ENCODE measurements at places on chromosomes 13 and 19.

DNA sequence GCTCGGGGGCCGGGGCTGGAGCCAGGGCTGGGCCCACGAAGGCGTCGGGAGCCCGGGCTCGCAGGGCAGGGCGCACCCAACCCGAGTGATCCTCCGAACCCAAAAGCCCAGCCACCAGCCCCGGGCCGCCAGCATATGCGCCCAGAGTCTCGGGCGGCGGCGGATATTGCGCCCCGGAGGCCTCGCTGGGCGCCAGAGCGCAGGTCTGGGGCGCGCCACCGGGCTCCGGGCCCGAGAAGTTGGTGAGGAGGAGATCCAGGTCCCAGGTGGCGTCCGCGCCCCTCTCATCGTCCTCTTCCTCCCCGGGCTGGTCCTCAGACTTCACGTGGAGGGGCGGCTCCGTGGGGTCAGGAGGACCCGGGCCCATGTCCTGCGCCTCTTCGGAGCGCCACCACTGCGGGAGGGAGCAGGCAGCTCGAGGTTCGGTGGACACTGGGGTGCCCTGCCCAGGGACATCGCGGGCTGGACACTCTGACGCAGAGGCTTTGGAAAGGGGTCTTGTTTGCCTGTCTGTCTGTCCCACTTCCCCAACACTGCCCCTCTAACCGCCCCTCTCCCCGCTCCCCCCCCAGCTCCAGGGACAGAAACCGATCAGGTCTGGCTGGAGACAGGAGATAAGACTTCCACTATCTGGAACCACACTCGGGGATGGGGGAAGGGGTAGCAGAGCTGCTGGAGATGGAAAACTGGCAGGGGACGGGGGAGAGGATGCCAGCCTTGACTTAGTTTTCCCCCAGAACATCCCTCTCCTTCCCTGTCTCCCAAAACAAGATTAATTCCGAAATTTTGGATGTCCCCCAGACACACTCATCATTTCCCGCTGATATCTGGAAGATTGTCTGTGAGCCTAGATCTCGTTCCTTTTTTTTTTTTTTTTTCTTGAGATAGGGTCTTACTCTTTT lies 1.0 kb downstream of the KLF1 start:
- DNase-seq = no peak

GRCh38 chr19:31064491-31064890 lies 284.7 kb downstream of the TSHZ3 start:
- no peak for DNase-seq

- DNase-seq = no peak
Measured at GRCh38 chr19:40507892-40508291, 41.1 kb downstream of the SPTBN4 start.

GRCh38 chr13:95234242-95234641 lies 67.0 kb downstream of the ABCC4 start:
- no peak for DNase-seq

GRCh38 chr19:16159655-16160054 lies 13.7 kb downstream of the CIB3 start:
- DNase-seq = no peak

DNA sequence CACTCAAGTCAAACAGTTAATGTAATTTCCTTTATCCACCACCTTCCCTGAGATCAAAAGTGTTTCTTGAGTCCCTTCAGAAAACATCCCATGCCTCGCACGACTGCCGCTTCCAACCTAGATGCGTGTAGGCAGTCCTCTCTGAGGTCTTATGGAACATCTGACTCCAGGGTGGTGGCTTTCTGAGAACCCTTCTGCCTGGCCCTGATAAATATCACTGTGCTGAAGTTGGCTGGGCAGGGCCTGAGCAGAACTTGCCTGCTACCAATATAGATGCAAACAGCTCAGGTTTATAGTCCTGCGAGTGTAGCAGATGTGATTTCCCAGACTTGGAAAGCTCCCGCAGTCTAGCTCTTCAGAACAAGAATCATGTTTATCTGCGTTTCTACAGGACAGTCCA lies 61.1 kb upstream of the GPR12 start:
- no peak for DNase-seq

DNA sequence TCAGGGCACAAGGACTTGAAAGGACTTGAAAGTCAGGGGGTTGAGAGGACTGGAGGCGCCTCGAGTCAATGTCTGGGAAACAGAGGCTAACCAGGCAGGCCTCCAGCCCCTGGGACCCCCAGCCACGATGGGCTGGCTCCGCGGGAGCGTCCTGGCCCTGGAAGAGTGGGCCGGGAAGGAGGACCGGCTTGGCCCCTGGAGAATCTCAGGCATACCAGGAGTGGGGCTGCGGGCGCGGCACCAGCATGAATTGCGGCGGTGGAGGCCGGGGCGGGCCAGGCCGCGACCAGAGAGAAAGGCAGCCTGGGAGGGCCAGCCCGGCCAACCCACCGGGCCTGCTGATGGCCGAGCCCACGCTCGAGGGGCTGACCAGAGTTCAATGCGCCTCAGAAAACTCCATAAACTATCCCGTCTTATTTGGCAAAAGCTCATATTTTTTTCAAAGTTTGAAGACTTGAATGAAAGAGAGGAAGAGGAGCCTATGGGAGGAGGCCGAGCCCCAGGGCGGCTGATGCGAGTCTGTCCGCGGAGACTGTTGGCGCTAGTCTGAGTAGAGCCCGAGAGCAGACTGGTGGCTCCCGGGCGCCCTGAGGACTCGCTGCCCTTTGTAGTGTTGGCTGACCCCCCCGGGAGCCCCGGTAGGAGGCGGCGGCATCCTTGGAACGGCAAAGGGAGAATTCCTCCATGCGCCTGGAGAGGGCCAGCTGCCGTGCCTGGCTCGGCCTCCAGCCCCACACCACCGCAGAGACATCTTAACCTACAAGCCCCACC lies 68.0 kb downstream of the MLLT1 start:
- DNase-seq = no peak

- no peak for DNase-seq
Measured at GRCh38 chr19:31586282-31586681, 237.0 kb upstream of the TSHZ3 start.

DNA sequence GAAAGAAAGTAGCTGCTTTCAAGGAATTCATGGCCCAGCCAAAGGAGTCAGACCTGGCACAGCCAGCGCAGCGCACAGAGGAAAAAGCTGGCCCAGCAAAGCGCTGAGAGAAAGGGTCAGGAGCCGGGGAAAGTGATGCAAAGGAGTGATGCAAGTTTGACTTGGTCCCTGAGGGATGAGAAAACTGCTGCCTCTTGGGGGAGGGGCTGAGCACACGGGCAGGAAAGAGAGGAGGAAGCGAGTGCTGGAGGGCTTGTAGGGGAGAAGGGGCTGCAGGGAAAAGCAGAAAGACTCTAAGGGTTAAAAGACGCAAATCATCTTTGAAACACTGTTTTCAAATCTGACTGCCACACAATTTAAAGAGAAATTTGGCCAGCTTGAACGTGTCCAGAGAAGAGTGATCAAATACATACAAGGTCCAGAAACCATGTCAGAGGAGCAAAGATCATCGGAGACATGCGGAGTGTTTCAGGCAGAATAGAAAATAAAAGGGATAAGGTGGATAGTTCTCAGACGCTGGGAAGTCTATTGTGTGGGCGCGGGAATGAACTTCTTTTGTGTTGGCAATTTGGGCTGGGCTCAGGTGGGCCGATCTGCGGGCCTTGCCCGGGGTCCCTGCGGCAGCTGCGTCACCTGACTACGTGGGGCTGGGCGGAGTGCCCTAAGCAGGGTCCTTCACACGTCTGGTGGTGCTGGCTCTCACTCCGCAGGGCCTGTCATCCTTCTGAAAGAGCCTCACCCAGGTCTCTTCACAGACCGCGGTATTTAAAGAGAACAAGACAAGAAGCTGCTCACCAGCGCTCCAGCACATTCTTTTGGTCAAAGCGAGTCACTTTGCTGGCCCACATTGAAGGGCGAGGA lies 18.1 kb downstream of the N4BP2L1 start:
- DNase-seq = peak; percentile 27

DNA sequence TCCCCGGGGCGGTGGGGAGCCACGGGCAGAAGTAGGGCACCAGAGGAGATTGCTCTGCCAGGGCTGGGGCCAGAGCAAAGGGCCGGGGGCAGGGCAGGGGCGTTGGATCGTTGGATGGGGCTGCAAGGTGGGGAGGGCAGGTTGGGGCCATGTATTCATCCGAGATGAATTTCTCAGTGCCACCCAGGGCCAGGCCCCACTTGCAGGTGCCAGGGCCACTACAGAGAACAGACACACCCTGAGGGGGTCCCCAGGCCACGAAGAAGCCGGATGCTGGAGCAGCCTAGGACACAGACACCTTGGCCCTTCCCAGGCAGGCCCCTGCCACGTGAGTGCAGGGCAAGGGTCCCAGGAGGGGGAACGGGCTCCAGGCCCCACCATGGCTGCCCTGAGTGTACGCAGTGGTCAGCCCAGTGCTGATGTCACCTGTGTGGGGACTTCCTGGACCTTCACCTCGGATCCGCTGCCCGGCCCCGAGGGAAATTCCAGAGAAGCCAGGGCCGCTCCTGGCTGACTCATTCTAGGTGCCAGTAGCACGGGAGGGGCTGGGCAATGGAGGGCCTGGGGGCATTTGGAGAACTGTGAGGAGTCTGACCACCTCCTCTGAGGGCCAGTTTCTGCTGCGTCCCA lies 9.6 kb upstream of the SBNO2 start:
- DNase-seq = no peak

- DNase-seq = no peak
Measured at GRCh38 chr13:93673885-93674284, 447.3 kb downstream of the GPC6 start.
